ENCODE measurements at places on chromosomes 2 and 18. TPM values are rescaled to one million over a fixed set of nuclear protein-coding genes. Genes with fewer than 3 reads are reported as not detected.

REG1B gene
- total RNA-seq = not detected

DNA sequence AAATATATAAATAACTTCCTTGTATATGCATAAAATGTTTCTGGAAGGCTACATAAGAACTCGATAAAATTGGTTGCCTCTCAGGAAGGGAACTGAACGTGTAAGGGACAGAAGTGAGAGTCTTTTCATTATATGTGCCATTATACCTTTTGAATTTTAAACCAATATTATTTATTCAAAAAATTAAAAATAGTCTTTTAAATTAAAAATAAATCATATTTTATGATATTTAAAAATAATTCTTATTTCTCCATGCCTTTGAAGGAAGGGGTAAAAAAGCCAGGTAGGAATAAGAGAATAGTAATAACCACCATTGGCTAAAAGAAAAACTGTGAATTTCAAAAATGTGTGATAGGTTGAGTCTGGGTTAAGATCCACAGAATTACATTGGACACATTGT is 45.7 kb upstream of the C2orf74 start:
- no peak for DNase-seq

MFSD6 gene
- 184 TPM for total RNA-seq

- no peak for DNase-seq
These were observed 30.4 kb downstream of the LBH start for GRCh38 chr2:30261695-30262211.

DNA sequence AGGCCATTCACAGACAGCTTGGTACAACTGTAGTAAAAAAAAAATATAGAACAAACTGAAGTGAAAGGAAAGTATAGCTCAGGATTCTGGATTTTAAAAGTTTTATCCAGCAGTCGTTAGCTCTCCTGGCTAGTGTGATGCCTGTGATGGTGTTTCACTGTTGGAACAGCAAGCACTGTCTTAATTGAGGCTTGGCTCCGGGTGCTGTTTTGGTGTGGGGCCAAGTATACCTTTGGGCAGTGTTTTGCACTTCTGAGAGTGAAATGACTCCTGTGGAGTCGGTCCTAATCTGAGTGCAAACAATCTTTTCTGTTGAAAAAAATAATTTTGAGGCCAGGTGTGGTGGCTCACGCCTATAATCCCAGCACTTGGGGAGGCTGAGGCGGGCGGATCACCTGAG is 28.7 kb upstream of the RAB1A start:
- DNase-seq = no peak

DNA sequence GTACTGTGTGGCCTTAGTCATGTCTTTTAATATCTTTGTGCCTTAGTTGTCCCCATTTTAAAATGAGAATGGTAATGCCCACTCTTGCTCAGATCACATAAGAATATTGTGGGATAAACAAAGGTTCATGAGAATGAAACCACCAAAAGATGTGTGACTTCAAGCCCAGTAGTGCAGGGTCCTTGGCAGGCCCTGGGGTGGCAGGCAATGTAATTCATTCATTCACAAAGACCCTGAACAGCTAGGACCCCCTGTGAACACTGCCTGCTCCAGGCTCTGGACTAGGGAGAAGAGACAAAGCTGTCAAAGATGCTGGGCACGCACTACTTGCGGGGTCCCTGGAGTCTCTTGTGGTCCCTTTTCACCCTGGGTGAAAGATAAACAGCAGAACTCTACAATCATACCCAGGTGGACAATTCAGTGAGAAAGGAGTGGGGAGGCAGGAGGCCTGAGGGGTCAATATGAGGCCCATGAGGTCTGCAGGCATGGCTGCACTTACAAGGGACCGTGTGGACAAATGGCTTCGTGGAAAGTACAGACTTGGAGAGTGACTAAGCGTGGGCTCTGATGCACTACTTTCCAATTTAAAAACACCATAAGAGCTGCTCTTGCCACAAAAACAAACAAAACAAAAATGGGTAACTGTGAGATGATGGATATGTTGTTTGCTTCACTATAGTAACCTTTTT is 136.1 kb downstream of the SMAD7 start:
- no peak for DNase-seq

DNA sequence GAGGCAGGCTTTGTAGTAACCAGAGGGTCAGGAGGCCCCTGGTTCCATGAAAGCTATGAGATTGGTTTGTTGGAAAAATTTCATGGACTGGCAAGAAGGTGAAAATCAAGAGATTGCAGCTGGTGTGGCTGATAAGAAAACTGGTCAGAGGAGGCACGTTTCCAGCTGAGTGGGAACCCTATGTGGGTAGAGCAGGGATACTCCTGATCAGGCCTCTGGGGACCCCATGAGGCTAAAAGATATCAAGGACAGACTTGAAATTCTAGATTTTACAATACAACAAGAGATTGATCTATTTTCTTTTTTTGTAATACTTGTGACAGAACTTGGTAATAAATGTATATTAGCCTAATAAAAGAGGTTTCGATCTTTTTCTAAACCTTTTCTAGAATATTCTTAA is 1615.1 kb downstream of the DPP10 start:
- DNase-seq = no peak

DNAJC27 gene
- total RNA-seq = 19.5 TPM

DNA sequence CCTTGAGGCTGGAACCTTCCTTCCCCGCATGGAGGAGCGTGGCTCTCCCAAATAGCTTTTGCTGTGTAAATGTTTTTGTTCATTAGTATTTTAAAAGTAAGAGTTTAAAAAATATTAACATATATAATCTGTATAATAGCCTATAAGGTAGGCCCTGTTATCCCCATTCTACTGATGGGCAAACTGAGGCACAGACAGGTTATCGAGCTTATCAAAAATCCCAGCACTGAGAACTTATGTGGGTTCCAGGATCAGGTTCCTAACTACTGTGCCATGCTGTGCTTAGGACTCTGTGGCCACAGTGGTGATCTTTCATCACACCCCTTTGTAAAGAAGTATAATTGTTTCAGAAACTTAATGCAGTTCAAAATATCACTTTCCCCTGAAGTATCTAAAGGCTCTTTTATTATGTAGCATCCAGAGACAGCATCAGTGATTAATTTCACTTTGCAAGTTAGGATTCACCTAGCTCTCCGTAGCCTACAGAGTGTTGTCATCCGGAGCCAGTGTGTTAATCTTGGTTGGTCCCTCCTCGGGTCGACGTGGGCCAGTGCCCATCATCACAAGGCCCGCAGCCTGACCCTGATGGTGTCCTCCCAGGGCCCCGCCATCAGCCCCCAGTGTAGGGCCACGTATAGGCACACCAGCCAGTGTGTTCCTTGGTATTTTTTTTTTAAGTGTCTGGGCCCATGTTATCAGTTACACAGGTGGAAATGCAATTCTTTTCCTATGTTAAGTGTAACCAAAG is 28.7 kb downstream of the CABLES1 start:
- no peak for DNase-seq

DNA sequence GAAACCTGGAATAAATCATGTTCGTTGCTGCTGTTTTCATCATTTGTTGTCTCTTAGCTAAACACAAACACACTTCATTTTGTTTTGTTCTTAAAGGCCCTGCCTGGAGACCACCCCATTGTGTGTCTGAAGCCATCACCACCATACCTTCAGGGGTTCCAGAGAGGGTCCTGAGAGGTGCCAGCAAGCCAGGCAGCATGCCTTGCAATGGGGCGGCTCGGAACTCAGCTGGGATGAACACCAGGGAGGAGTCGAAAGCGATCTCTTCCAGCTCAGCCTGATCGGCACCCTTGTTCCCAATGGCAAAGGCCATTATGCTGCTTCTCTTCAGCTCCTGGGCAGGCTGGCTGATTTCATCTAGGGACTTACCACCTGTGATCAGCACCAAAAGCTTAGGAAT is 33.2 kb downstream of the COL6A3 start:
- no peak for DNase-seq

RNF152 gene
- 71.9 TPM for total RNA-seq

DNA sequence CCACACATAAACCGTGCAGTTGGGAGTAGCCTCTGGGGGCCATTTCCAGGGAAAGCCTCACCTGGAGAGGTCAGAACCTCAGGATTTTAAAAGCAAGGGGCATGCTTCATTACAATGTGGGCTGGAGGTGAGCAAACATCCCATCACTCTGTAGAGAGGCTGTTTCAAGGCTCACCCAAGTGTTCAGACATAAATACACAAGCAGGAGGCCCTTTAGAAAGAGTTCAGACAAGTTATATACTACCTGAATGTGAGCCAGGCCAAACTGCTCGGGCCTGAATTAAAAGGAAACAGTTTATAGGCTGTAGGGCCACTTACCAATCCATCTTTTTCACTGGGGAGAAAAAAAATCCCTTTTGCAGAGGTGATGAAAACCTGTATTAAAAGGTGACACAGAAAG is 540.0 kb upstream of the ZEB2 start:
- DNase-seq = no peak

DNA sequence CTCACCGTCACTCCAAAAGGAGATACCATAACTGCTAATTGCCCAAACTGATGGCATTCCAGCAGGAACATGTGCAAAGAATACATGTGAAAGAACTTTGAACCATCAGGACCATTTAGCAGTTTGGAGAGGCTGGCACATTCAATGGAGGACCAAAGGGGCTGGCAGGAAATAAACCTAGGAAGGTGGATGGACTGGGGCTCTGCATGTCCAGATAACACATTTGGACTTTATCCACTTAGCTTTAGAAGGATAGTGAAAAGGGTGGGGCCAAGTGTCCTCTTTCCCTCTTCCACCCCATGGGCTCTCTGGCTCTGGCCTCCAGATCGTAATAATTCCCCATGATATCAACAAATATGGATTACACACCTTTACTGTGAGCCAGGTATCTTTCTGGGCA is 80.0 kb upstream of the STPG4 start:
- no peak for DNase-seq

HPCAL1 gene
- 26.4 TPM for total RNA-seq

- DNase-seq = no peak
These were observed 60.3 kb upstream of the DNAJC10 start for GRCh38 chr2:182655750-182656149.

TCF4 gene
- 71.8 TPM for total RNA-seq

DNA sequence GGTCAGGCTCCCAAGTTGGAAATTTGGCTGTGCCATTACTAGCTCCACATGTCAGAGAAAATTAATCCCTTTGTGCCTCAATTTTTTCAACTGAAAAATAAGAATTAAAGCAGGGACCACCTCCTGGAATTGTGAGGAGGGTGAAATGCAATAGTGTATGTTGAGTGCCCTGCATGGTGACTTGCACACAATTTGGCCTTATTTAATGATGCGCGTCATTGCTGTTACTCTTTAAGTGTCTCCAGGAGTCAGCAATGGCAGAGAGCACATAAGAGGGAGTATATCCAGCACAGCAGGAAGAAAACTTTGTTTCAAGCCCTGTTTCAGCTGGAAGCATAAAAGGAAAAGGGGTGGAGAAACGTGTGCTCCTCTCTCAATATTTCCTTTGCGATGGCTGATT is 215.8 kb downstream of the ALK start:
- no peak for DNase-seq

DNA sequence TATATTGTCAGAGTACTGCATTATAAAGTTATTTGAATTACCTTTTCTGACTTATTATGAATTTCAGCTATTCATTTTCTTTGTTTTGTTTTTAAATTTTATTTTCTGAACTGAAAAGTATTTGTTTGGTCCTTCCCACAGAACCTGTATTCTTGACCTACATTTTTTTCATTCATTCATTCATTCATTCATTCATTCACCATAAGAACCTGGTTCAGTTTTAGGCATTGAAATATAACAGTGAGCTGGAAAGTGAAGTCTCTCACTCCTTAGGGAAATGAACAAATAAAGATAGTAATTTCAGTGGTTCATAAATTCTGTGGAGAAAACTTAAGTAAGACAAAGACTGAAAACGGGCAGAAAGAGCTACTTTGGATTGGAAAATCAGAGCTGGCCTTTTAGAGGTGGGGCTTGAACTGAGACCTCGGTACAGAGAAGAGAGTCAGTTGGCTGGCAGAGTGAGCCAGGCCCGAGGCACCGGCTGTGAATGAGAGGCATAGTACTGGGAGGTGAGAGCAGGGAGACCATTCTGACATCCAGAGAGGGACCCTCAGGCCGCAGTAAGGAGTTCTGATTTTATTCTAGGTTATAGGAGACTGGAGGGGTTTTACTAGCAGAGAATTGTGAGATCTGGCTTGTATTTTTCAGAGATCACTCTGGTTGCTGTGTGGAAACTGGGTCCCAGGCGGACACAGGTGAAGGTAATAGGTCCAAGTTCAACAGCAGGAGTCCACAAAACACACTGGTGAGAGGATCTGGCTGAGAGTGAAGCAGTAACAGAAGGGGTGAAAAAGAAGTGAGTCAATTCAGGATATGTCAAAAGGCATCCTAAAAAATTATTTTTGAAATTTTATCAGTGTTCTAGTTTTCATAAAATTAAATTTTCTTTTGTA is 75.8 kb upstream of the FN1 start:
- no peak for DNase-seq

GRCh38 chr2:110766291-110766690 is 33.9 kb downstream of the ACOXL start:
- DNase-seq = no peak

- DNase-seq = no peak
These were observed 32.5 kb downstream of the PRKRA start for GRCh38 chr2:178418426-178418825.

- DNase-seq = no peak
These were observed 84.3 kb downstream of the EFEMP1 start for GRCh38 chr2:55839182-55839819.

GRCh38 chr2:217252181-217252580 is 392.3 kb upstream of the TNP1 start:
- DNase-seq = no peak

OSBPL6 gene
- total RNA-seq = 20.9 TPM

TUBA3E gene
- not detected for total RNA-seq

DNA sequence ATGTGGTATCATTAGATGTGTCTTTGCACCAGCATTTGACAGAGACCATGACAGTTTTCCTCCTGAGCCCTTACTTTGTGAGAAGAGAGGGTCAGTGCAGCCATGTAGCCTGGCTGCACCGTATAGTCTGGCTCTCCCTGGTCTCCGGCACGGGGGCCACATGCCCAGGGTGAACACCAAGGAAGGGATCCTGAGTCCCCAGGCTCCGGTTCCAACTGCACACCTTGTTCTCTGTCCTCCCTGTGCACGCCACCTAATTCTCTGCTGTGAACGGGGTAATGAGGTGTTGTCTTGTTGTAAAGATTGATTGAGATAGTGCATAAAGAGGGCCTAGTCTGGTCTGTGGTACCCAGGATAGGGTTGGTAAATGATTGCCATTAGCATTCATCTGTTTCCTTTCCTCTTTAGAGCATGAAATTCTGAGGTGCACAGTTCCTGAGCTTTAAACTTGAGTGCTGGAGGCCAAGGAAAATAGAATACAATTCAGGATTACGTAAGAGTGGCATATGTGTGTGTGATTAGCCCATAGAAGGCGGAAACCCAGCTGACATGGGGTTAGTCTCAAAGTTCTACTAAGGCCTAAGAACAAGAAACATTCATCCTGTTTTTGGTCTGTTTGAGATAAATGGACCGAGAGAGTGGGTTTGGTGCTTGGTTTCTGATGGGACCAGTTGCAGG is 55.5 kb downstream of the NCK2 start:
- no peak for DNase-seq
